Inflammatory macrophage (primary cell): ENCODE measurements at places on chromosomes 4 and X.

DNA sequence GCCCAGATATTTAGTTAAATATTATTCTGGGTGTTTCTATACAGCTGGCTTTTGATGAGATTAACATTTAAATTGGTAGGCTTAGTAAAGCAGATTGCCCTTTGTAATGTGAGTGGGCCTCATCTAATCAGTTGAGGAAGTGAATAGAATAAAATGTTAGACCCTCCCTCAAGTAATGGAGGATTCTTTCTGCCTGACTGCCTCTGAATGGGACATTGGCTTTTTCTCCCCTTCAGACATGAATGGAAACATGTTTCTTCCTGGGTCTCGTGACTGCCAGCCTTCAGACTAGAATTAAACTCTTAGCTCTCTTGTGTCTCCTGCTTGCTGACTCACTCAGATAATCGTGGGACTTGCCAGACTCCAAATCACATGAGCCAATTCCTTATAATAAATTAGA, 266.7 kb downstream of the INPP4B start:
- no peak for DNase-seq

GRCh38 chr4:73599182-73599581, 21.1 kb downstream of the RASSF6 start:
- DNase-seq = no peak

DNA sequence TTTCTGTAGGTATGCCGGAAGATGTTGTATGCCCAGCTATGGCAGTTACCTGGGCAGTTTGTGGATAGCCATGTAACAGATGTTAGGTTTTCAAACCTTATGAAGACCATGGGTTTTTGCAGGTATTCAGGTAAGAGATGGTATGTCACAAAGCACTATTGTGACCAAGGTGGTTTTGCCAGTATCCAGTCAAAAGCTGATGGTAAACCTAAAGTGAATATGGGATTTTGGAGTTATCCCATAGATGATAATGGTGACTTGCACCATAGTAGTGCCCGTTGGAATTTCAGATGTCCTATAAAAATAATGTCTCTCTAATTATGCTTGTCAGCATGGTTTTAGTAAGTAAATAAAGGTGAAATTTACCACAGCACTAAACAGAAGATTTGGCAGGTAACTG, at the start of gene ATXN3L:
TSS of gene ATXN3L (minus strand) at position 101 of the 400 bp plus-strand sequence. CDS start 119 bp downstream, outside the sequence.
- no peak for DNase-seq

- no peak for DNase-seq
Observed at GRCh38 chr4:182866746-182867145, 50.4 kb downstream of the DCTD start.

DNA sequence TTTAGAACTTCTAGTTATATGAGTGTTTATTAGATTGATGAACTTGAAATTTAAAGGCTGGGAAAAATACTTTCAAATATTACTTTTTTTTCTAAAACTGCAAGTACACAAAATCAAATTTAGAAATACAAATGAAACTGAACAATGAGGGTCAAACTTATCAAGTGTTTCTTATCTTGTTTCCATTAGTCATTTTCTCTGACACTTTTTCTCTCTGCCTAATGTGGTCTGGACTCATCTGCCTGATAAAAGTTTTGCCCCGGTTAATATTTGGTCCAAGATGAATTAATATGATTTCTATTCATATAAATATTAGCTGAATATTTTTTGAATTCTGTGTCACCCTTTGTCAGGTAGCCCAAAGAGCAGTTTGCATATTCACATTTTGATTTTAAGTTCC, 8.7 kb upstream of the HPGDS start:
- DNase-seq = no peak

DNA sequence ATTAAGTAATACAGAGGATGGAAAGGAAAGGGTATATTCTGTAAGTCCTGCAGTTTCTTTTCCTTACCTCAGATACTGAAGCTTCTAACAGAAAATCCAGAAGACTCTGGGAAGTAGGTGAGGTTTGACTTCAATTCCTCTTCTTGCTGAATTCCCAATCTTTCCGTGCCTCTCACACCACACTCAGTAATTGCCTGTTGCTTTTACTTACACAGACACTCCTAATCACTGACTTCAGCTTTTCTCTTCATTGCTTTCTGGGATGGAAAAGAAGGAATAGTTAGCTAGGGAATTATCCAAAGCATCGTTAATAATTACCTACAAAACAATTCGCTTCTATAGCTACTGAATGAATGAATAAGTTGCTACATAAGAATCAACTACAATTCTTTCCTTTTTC, 163.6 kb downstream of the FBXO8 start:
- DNase-seq = no peak

GRCh38 chrX:8864161-8864560, 63.0 kb upstream of the FAM9A start:
- DNase-seq = no peak

DNA sequence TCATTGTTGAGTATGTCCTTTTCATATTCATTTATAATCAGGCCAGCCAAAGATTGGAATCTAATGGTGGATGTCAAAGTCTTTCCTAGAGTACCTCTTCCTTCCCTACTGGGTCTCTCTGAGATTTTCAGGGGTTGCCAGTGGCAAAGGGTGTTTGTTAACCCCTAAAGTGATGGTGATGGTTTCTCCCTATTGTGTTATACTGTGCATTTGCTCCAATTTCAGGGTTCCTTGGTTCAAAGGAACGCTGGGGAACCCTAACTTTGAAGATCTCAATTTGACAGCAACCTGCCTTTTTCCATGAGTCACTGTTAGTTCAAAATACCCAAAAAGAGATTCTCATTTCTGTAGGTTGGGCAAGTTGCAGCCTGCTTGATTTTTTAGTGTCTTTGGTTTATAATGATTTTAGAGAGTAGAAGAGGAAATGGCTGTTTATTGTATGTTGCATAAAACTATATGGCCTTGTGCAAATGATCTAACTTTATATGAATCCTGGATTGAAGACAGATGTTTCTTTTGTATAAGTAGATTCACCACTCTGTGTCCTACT, 23.0 kb downstream of the GAB1 start:
- DNase-seq = no peak

DNA sequence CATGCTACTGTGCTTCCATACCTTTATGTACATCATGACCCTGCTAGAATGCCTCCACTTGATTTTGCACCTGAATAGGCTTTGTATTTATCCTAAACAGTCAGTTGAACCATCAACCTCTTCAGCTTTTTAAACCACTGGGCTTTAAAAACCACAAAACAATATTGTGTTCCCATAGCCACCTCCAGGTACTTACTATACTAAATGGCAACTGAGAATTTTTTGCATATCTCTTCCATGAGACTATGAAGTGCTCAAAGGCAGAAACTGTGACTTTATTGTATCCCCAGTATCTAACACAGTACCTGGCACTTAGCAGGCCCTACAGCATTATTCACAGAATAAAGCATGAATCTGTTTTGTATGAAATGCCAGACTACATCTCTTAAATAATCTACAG, 39.7 kb downstream of the ANAPC10 start:
- DNase-seq = no peak

DNA sequence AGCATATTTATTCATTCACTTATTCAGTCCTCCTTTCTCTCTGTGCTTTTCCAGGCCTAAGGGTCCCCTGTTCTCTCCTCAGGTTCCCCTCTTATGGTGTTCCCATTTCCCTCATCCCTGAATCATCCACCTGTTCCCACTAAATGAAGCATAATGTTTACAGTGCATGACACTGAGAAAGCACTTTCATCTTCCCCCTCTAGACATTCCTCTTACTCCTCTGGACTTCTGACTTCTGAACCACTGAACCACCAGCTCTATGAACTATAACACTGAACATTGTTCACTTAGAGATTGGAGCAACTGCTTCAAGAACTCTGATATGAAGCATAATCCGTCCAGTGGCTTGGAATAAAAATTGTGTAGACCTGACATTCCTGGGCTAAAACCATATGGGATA, 59.5 kb downstream of the CD38 start:
- no peak for DNase-seq

DNA sequence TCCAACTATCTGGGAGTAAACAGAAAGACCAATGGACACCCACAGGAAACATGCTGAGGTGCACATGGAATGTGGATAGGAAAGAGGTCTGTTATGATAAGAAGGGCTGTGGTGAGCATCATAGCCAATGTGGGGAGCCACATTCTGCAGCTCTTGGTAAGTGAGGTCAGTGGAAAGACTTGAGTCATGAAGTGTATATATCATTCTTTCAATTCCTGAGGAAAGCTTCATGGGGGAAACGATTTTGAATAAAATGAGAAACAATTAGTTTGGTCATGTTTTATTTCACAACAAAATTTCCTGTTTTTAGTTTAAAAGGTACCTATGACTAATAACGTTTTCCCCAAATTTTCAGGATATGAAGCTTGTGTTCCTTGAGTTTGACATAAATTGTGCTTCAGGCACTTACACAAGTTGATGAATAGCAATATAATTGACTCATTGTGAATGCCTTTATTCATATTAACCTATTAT, 41.4 kb upstream of the RASSF6 start:
- DNase-seq = no peak

- DNase-seq = no peak
Observed at GRCh38 chr4:81516241-81516640, 44.5 kb upstream of the RASGEF1B start.

DNA sequence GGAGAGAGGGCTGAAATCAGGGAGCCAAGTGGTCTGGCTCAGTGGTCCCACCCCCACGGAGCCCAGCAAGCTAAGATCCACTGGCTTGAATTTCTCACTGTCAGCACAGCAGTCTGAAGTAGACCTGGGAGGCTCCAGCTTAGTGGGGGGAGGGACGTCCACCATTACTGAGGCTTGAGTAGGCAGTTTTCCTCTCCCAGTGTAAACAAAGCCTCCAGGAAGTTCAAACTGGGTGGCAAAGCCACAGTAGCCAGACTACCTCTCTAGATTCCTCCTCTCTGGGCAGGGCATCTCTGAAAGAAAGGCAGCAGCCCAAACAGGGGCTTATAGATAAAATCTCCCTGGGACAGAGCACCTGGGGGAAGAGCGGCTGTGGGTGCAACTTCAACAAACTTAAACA, 88.1 kb downstream of the NPFFR2 start:
- DNase-seq = no peak

GRCh38 chrX:97238632-97239031, 354.9 kb downstream of the RPA4 start:
- no peak for DNase-seq

DNA sequence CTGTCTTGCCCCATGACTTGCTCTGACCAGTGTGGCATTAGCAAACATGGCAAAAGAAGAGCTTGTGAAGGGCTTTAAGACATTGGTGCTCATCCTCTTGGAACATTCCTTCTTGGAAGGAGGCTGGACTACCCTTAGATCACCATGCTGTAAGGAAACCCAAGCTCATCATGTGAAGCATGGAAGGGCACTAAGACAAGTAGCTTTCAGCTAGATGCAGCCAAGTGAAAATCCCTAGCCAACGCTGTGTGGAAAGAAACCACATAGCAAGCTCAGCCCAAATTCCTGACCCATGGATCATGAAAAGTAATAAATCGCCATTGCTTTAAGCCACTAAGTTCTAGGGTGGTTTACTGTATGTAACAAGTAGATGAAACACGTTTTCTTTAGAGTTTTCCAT, 12.4 kb upstream of the PACRGL start:
- DNase-seq = no peak

- DNase-seq = no peak
Observed at GRCh38 chrX:97529536-97530200, 646.0 kb downstream of the RPA4 start.

- DNase-seq = no peak
Observed at GRCh38 chr4:1839282-1839681, 16.7 kb downstream of the LETM1 start.

DNA sequence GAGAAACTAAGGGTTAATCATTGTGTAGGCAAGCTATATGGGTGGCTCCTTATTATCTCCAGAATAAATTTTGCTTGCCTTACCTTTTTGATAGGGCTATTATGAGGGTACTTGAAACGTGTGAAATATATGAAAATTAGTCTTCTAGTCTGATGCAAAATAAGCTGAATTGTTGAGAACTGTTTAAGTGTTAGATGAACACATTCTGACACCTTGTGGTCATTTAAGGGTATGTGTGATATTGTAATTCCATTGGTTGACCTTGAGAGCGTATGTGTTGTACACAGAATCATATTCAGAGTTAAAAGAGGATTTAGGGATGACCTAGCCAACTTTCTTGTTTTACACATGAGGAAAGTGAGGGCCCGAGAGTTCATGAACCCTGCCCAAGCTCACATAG, 44.6 kb upstream of the LINC00632 start:
- no peak for DNase-seq

DNA sequence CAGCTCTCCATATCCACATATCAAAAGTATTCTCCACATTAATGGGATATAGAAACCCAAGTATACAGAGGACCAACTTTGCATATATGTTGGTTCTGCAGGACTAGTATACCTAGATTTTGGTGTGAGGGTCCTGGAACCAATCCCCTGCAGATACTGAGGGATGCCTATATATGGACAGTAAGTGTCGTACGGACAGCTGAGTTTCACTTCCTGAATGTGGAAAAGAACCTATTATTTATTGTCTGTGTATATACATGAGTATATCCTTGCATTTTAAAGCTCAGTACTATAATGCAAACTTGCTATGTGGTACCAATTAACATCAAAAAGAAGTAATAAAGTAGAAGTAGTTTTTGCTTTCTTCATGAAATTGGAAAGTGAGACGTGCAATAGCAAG, 101.9 kb downstream of the FBXW7 start:
- DNase-seq = no peak

- no peak for DNase-seq
Observed at GRCh38 chr4:104728380-104729122, 233.9 kb upstream of the CXXC4 start.

- DNase-seq = no peak
Observed at GRCh38 chr4:111204797-111205196, 581.9 kb upstream of the PITX2 start.

GRCh38 chr4:14644580-14645282, 357.6 kb upstream of the CPEB2 start:
- DNase-seq = no peak

GRCh38 chrX:70001708-70002341, 47.9 kb downstream of the AWAT2 start:
- no peak for DNase-seq

- DNase-seq = no peak
Observed at GRCh38 chrX:71210816-71211215, 12.2 kb upstream of the GJB1 start.

GRCh38 chr4:18388039-18388438, 366.5 kb upstream of the LCORL start:
- DNase-seq = no peak

DNA sequence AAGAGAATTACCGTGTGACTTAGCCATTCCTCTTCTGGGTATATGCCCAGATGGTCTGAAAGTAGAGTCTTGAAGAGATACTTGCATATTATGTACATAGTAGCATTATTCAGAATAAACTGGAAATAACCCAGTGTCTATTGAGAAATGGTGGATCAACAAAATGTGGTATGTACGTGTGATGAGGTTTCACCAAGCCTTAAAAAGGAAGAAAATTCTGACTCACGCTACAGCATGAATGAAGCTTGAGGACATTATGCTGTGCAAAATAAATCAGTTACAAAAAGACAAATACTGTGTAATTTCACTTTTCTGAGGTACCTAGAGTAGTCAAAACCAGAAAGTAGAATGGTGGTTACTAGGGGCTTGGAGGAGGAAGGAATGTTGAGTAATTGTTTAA, 37.3 kb downstream of the GBA3 start:
- no peak for DNase-seq
